ENCODE measurements at places on chromosomes 4 and X.

DNA sequence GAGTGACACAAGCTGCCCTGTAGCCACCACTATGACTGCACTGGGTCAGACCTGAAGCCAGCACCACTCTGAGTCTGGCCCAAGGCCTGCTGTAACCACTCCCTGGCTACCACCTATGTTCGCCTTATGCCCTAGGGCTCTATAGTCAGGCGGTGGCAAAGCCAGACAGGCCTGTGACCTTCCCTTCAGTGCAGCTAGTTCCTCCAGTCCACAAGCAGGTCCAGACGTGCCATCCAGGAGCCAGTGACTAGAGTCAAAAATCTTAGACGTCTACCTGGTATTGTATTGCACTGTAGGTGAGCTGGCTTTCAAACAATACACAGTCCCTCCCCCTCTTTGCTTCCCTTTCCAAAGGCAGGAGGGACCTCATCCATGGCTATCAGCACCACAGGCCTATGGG is 54.0 kb upstream of the RNF128 start:
- peak; percentile 56 for DNase-seq

DNA sequence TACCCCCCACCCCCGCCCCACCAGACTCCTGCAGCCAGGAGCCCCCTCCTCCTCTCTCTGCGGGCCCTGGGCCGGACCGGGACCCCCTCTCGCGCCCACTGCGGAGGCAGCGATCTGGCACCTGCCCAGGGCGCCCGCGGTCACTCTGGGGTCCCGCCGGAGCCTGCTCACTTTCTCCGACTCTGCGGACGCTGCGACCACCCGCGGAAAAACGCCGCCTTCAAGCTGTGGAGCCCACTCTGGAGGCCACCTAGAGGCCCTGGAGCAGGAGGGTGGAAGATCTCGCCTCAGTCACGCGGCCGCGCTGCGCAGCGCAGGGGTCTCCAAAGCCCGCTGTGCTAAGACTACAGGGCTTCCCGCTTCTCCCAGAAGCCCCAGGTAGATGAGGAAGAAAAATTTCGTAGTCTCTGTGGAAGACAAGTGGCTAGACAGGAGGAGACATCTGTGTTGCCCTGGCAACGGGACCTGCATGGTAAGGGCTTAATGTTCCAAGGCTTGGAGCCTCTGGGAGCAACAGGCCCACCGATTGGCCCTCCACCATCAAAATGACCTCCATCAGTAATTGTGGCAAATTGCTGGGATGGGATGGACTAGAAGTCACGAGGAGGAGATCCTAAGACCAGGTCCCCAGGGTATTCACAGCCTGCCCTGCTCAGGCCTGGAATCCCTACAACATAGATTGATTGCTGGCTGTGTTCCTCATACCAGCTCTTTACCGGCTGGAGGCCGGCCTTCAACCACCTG is at the start of gene PNMA6F:
Gene PNMA6F, minus strand, starts transcription at position 387 of the 744 bp plus-strand sequence. CDS start 1,093 bp downstream, outside the sequence.
- no peak for DNase-seq

DNA sequence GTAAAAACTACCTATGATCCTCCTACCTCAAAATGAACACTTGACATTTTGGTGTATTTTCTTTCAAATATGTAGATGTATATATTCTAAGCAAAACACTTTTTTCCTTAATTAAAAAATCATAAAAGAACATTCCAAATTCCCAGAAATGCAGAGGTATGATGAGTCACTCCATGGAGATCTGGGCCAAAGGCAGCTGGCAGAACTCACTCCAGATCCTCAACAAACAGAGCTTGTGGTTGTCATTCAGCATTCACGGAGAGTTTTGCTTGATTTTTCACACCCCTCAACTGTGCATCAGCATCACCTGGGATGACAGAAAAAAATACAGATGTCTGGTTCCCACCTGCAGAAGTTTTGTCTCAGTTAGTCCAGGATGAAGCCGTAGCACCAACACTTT is 144.6 kb downstream of the KIT start:
- no peak for DNase-seq

GRCh38 chrX:118550792-118551191 is 55.2 kb downstream of the DOCK11 start:
- no peak for DNase-seq

DNA sequence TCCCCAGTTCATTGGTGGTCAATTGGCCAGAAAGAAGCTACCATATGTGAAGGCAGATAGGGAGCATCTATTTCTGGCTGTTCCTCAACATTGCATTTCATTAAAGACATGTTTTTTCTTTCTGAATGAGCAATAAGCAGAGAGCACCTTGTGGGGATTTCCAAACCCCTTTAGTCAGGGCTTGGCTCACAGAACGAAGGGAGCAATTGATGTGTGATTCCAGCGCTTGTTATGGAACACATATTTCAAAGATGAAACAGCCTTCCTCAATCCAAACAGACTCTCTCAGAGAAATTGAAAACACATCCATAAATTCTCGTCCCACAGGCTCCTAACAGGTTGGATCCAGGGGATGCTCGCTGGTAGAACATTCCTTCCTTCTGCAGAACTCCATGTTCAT is 84.1 kb downstream of the CLCN4 start:
- no peak for DNase-seq

- no peak for DNase-seq
Measured at GRCh38 chr4:4680758-4681157, 138.9 kb upstream of the STX18 start.

DNA sequence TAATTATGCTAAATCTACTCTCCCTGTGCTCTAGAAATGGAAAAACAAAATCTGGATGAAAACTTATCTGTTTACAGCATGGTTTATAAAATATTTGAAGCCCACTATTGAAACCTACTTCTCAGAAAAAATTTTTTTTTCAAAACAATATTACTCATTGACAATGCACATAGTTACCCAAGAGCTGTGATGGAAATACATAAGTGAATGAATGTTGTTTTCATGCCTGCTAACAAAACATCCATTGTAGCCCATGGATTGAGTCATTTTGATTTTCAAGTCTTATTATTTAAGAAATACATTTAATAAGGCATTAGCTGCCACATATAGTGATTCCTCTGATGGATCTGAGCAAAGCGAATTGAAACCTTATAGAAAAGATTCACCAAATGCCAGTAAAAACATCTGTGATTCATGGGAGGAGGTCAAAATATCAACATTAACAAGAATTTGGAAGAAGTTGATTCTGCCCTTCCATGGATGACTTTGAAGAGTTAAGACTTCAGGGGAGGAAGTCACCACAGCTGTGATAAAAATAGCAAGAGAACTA is 144.7 kb upstream of the HHIP start:
- no peak for DNase-seq

- no peak for DNase-seq
Measured at GRCh38 chrX:118239178-118239870, 106.6 kb upstream of the WDR44 start.

- no peak for DNase-seq
Measured at GRCh38 chrX:118548841-118549240, 53.2 kb downstream of the DOCK11 start.
